A673 (cell line): ENCODE measurements at places on chromosomes 1 and 21. TPM values are rescaled to one million over a fixed set of nuclear protein-coding genes. Genes with fewer than 3 reads are reported as not detected.
A peak's percentile ranks its signal among the peaks of the same experiment; 100 is the strongest.

DNA sequence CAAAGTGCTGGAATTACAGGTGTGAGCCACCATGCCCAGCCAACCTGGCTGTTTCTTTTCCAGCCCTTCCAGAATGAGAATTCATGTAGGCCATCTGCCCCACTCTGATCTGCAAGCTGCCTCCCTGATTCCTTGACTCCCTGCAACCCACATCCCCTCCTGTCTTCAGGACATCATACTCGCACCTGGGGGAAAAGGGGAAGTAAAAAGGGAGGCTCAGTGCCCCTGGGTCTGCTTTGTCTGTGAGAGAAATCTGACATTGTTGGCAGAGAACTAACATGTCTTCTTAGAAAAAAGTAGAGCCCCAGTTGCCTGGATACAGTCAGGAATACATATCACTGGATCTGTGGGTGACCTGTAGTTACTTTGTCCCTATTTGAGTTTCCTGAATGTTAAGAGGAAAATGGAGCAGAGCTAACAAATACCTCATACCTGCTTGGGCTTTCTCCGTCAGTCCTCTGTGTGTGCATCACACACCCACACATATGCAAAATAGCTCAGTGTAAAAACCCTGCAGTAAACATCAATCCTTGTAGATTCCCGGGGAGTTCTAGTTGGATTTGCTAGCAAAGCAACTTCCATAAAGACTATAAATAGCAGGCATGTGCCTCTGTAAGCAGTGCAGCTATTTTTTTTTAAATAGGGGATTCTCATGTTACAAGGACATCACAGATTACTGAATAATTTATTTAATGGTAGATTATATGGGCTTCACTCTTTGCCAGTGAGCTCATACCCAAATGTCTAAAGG, 62.9 kb downstream of the TEX35 start:
- DNase-seq = peak; percentile 27

DNA sequence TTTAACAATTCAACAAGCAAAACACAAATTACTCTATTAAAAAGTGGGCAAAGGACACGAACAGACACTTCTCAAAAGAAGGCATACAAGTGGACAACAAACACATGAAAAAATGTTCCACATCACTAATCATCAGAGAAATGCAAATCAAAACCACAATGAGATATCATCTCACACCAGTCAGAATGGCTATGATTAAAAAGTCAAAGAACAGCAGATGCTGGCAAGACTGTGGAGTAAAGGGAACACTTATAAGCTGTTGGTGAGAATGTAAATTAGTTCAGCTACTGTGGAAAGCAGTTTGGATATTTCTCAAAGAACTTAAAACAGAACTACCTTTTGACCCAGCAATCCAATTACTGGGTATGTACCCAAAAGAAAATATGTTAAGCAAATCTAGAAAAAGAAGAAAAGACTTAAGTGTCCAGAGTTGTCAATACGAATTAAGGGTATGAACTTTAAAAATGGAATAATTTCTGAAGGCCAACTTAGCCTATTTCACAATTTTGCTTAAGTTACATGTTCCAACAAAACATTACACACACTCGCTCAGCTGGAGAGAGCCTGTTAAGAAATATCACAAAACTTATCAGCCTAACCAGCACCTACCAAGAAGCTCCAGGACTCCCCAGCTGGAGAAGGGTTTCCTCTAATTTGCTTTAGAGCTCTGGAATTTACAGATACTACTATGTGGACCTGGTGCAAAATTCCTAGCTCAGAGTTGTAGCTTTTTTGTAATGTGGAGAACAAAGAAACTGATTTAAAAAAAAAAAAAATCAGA, 232.1 kb downstream of the DUSP10 start:
- no peak for DNase-seq

GRCh38 chr1:107048241-107048640, 8.2 kb upstream of the PRMT6 start:
- DNase-seq = no peak

DNA sequence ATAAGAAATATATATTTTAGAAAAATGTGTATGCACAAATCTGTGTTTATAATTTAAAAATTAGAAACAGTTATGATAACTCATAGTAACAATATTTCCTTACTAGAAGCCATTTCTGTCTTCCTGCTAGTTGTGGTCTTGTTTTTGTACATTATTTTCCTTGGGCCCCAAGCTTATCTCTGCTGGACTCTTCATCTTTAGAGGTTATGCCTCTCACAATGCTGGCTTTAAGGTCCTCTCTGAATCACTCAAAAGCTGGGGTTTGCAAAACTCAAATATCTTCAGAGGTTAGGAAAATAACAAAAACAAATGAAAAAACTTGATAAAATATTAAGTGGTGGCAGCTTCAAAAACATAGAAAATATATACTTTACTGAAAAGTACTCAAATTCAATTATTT, 133.8 kb downstream of the PTPRC start:
- no peak for DNase-seq

DNA sequence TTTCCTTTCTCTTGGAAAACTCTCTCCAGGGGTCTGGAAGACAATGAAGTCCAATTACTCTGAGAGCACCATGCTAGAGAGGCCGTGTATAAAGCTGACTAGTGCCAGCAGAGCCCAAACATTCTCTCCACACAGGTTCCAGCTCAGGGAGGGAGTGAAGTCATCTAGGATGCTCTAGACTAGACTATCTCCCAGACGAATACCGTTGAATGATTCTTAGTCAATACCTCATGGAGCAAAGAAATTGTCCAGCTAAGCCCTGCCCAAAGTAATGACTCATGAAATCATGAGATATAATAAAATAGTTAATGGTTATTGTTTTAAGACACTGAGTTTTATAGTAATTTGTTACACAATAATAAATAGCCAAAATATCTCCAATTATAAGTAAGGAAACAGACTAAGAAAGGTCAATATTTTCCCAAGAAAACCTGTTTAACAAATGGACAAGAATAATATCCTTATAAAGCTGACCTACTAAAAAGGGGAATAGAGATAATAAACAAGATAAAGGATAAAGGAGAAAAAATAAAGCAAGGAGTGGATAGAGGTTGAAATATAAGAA, 163.9 kb upstream of the LRRC7 start:
- DNase-seq = no peak

DNA sequence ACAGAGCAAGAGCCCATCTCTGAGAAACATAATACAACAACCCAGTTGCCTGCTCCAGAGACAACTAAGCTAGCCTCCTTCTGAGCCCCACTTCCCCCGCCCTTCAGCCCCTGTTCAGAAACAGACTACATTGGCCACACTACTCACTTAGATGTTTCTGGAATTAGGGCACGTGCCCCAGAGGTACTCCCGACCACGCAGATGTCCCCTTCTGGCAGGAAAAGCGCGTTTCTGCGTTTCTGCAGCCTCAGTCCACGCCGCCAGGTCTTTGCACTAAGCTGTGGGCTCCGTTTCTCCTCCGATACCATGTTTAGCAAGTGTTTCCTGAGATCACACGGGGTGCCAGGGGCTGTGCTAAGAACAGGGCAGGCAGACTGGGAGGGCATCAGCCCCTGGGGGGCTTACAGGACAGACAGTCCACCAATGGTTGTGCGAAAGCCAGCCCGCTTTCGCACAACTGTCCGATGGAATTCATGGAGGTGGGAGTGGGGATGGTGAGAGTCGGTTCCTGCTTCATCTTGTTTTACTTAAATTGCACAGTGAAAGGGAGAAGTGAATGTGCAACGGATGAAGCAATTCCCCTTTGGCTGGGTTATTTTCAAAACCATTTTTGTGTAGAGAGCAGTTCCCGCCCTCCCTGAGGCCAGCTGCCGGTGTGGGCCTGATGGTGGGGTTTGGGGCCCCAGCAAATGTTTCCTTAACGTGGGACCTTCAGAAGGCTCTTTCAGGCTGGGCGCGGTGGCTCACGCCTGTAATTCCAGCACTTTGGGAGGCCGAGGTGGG, 2.7 kb downstream of the PIK3CD start:
- DNase-seq = no peak

- DNase-seq = no peak
These were observed 31.0 kb downstream of the TRIT1 start for GRCh38 chr1:39852214-39852791.

- peak; percentile 83 for DNase-seq
These were observed 74.6 kb downstream of the DMRTA2 start for GRCh38 chr1:50348449-50349241.

CD160 gene
- total RNA-seq = not detected in 2 replicates

CD1D gene
- total RNA-seq = 0.79 and 1.3 TPM in 2 replicates

- no peak for DNase-seq
These were observed 14.4 kb downstream of the IFNAR1 start for GRCh38 chr21:33339135-33339534.

GRCh38 chr1:179121159-179121938, 39.5 kb downstream of the TOR3A start:
- DNase-seq = peak; percentile 68

GRCh38 chr1:65772607-65773006, 20.1 kb upstream of the PDE4B start:
- peak; percentile 66 for DNase-seq

VAV3 gene
- 0.30 and 0.44 TPM in 2 replicates for total RNA-seq

FCRLB gene
- 0.35 and 0.67 TPM in 2 replicates for total RNA-seq

OR10J1 gene
- total RNA-seq = not detected in 2 replicates
